ENCODE measurements at places on chromosomes 5 and 9. TPM values are rescaled to one million over a fixed set of nuclear protein-coding genes. Genes with fewer than 3 reads are reported as not detected.

- peaks cover 27% of the 10 kb centered on the region for H3K4me1 ChIP-seq
- no peaks in the 10 kb centered on the region for H3K27me3 ChIP-seq
- DNase-seq: peak; percentile 36
- peak overlapping the region; percentile 89 for H3K4me3 ChIP-seq
- H3K27ac ChIP-seq: peak overlapping the region; percentile 85
Observed at GRCh38 chr9:68780720-68781119, 75.7 kb downstream of the PIP5K1B start.

- H3K27ac ChIP-seq: no peak overlapping the region
- H3K36me3 ChIP-seq: peaks cover 5% of the 10 kb centered on the region
- H3K27me3 ChIP-seq: no peaks in the 10 kb centered on the region
- no peak overlapping the region for H3K4me3 ChIP-seq
Observed at GRCh38 chr9:5895782-5896181, 5.1 kb downstream of the MLANA start.

DNA sequence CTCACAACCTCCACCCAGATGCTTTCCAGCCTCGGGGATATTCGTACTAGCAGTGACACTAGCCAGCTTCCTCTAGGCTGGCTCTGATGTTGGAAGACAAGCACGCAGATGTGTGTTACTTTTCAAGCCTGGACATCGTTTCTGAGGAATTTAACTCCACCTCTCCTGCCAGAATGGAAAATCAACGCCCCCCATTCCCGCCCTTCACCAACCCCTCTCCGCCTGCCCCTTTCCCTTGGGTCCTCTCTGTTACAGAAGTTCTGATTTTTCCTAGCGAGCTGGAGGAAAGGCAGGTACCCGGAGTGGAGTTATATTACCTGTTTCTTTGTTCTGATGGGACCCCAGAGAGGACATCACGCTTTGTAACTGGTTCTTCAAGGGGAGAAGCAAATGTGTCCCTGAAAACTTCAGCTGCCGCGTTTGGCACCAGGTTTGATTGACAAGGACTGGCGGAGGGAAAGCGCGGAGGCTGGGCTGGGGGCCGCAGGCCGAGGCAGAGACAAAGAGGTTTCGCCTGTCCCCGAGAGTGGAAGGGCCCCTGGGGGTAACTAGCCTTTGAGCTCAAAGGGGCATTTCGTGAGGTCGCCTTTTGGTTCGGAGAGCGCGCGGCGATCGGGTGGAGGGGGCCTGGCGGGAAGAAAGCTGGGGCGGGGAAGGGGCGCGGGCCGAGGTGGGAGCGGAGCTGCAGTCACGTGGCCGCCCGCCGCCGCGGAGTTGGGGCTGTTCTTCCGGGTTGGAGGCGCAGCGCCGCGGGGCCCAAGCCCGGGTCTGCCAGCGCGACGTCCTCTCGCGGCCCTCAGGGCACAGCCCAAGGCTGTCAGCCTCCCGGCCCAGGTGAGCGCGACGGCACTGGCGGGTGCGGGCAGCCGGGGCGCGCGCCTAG lies at the start of gene NNT:
NNT (plus strand) TSS at position 720 of the 883 bp plus-strand sequence. CDS start 6,016 bp downstream, outside the sequence.
- peak within 1 kb of the TSS; percentile 77 for H3K4me3 ChIP-seq
- peak; percentile 74 for DNase-seq
- no peaks in the 10 kb centered on the region for H3K36me3 ChIP-seq
- H3K27ac ChIP-seq: peak within 1 kb of the TSS; percentile 46

DNA sequence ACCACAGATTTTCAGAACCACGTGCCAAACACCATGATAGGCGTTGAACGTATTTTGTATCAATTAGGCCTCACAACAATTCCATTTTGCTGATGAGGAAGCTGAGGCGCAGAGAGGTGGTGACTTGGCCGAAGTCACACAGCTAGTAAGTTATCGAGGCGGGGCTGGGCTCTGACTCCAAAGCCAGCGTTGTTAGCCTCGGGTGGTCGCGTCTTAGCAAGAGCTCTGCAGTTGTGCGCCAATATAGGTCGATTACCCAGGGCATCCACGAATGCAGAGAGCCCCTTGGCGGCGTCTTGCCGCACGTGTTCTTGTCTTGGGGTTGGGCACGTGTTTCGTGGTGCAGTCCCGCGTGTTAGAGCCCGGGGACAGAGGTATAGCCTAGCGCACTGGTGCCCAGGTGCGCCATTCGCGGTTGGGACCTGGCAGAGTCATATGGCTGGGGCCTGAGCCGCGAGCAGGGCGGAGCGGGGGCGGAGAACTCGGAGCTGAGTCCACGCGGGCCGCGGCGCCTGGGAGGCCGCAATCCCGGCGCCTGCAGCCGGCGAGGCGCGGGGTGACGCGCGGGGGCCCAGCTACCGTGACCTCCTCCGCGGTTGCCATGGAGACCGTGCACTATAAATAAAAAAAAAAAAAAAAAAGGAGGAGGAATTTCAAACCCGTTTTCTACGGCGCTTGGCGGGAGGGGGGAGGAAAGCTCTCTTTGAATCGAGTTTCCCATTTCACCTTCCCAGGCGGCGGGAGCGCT lies 62.3 kb downstream of the CXXC5 start:
- H3K27me3 ChIP-seq: no peaks in the 10 kb centered on the region
- H3K4me1 ChIP-seq: peaks cover 4% of the 10 kb centered on the region
- peak overlapping the region; percentile 44 for H3K27ac ChIP-seq
- DNase-seq: peak; percentile 96
- peak overlapping the region; percentile 75 for H3K4me3 ChIP-seq

DNA sequence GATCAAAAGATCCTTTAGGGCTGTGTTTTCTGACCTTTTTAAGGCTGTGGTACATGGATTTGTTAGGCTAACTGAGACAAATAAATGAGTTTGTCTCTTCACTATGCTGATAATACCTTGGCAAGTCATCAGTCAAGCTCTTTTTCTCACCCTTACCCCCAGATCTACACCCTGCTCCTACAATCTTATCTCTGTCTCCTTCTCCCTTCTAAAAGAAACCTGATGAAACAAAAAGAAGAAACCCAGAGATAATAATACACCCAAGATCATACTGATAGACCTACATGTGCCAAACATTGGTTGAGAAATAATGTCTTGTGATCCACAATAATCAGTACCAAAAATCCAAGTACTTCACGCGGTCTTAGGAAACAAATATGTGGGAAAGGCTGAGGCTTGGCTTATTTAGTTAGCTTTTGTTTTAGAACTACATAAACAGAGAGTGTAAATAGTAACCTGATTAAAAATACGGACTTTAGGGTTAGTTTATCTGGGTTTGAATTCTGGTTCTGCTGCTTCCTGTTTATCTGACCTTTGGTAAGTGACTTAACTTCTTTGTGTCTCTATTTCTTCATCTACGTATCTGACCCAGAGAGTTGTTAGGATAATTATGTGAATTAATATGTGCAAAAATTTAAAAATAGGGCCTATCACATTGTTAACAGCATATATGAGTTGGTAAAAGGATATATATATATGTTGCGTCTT lies 24.8 kb upstream of the PDCD1LG2 start:
- H3K27me3 ChIP-seq: no peaks in the 10 kb centered on the region
- DNase-seq: no peak
- no peak overlapping the region for H3K4me3 ChIP-seq
- no peaks in the 10 kb centered on the region for H3K36me3 ChIP-seq
- no peaks in the 10 kb centered on the region for H3K4me1 ChIP-seq

GRCh38 chr5:144202072-144202471 lies 31.4 kb downstream of the KCTD16 start:
- H3K27me3 ChIP-seq: 0 out of 2 replicates have a peak, but pooled peaks cover 1% of the 10 kb centered on the region
- H3K36me3 ChIP-seq: no peaks in the 10 kb centered on the region
- 0 out of 2 replicates have a peak overlapping the region, but pooled peaks have one; percentile 10 for H3K4me3 ChIP-seq
- peaks cover 26% of the 10 kb centered on the region for H3K4me1 ChIP-seq
- no peak overlapping the region for H3K27ac ChIP-seq

DNA sequence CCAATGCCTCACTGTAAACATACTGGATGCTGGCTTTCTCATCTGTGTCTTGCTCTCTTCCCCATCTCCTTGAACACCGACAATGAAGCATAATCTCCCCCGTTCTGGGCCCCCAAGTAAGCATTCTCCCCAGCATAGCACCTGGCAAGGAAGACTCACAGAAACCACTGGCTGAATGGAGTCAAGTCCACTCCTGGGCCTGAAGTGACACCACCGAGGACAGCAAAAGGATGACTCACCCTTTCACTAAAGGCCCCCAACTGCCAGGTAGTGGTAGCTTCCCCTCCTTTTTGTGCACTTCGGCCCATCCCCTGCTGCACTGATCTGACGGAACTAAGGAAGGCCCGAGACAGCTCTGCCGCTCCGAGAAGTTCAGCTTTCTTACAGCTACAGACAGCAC lies 9.4 kb downstream of the VDAC1 start:
- no peak overlapping the region for H3K4me3 ChIP-seq
- peak; percentile 43 for DNase-seq
- no peaks in the 10 kb centered on the region for H3K27me3 ChIP-seq
- no peak overlapping the region for H3K27ac ChIP-seq

DNA sequence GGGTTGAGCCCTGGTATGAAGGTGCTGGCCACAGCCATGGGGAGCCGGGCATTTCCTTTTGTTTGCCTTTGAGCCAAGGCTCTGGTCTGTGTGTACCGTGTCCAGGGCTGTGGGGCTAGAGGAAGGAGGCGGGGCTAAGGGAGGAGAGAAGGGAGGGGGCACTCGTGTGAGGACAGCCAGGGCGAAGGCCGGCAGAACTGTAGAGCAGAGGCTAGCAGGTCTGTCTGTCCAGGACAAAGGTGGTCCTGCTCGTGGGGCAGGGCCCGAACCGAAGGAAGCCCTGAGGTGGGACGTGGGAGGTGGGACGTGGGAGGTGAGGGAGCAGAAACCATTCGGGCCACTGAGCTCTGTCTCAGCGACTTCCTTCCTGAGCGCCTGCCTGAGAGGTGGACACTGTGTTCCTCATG lies 41.3 kb upstream of the TESK1 start:
- H3K27me3 ChIP-seq: no peaks in the 10 kb centered on the region
- peak overlapping the region; percentile 19 for H3K27ac ChIP-seq
- no peak overlapping the region for H3K4me3 ChIP-seq

Gene SVEP1
- 13.6 TPM for polyA plus RNA-seq

Gene PCDHGB5
- 15.0 TPM for polyA plus RNA-seq
